ENCODE measurements at places on chromosomes 3 and 15.

- no peak for DNase-seq
These were observed 1.0 kb downstream of the CGGBP1 start for GRCh38 chr3:88057630-88058305.

GRCh38 chr3:194308601-194309449, 42.3 kb downstream of the CPN2 start:
- no peak for DNase-seq

GRCh38 chr3:23431764-23432163, 228.6 kb downstream of the UBE2E2 start:
- DNase-seq = no peak

- DNase-seq = no peak
These were observed 165.4 kb downstream of the CFAP20DC start for GRCh38 chr3:58884453-58884852.

DNA sequence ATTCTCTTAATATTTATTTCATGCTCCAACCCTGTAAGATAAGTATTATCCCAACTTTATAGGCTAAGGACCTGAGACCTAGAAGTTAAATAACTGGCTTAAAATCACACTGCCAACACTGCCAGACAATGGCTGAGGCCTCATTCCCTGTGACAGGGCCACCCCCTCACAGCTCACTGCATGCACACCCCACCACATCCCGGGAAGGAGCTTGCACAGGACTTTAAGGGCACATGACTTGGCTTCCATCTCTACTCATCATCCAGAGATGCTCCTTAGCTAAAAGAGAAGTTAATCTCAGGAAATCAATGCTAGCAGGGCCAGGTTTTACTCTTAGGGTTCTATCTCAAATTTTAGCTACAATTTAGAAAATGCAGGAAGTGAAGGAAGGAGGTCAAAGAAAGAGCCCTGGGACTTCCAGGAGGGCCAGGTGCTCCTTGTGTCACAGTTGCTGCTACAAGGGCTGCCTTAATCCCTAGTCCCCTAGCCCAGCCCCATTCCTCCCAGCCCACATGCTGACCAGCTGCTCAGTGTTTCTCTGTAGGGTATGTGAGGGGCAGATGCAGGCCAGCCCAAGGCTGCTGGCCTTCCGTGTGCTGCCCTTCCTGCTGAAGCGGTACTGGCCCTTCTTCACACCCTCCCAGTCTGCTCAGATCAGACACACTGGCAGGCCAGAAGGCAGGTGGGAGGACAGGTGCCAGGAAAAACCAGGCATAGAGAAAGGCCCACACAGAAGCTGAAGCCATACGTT, 53.5 kb downstream of the WWTR1 start:
- no peak for DNase-seq

DNA sequence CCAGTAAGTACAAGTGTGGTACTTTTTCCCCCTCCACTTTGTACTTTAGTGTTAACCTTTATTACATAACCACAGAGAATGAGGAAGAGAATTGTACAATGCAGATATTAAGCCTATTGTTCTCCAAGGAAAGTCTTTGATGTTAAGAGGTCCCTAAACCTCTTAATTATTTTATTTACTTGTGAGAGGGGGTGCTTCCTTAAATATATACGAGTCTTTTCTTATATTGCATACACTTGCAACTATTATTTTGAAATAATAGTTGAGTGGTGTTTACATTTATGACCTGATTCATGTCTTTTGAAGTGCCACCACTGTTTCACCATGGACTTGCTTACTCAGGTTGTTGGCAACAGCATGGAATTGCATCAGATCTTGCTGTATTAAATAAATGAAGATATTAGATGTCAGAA, 10.1 kb downstream of the USP3 start:
- DNase-seq = no peak

DNA sequence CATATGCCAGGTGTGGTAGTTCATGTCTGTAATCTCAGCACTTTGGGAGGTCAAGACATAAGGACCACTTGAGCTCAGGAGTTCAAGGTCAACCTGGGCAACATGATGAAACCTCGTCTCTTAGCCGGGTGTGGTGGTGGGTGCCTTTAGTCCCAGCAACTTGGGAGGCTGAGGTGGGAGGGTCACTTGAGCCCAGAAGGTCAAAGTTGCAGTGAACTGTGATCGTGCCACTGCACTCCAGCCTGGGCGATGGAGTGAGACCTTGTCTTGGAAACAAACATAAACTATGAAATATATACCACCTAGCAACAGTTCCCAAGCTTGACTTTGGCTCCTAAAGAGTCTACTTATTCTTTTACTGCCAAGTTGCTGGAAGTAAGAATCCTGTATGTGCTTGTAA, 30.9 kb downstream of the UBE3A start:
- DNase-seq = no peak

GRCh38 chr3:117997201-117998049, 1037.2 kb downstream of the IGSF11 start:
- peak; percentile 1 for DNase-seq

DNA sequence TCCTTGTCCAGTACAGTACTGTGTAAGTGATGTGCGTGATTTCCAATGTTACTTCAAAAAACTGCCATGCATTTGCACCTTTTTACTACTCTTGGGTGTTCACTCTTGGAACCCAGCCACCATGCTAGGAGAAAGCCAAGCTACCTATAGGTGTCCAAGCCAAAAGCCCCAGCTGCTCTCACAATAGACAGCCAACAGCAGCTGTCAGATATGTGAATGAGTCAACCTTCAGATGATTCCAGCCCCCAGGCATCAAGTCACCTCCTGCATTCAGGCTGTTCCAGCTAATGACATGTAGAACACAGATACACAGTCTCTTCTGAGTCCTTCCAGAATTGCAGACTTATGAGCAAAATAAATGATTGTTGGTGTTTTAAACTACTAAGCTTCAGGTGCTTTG, 417.7 kb upstream of the TGFBR2 start:
- no peak for DNase-seq

DNA sequence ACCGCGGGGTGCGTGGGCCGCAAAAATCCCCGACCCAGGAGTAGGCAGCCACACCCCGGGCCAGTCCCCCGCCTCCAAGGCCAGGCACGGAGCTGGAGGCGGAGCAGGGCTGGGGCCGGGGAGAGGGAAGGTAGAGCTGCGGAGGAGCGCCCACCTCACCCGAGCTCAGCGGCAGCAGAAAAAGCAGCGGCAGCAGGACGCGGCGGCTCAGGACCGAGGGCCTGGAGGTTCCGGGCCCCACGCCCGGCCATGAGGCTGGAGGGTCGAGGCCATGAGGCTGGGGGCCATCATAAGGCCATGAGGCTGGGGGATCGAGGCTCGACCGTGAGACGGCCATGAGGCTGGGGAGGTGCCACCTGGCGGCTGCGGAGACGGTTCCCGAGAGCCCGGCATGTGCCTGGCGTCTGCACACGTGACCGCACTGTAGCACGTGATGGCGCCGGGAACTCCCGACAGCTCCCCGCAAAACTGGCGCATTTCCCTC, 32.9 kb upstream of the PRSS50 start:
- no peak for DNase-seq

GRCh38 chr15:100777821-100778220, 101.8 kb upstream of the ALDH1A3 start:
- no peak for DNase-seq

DNA sequence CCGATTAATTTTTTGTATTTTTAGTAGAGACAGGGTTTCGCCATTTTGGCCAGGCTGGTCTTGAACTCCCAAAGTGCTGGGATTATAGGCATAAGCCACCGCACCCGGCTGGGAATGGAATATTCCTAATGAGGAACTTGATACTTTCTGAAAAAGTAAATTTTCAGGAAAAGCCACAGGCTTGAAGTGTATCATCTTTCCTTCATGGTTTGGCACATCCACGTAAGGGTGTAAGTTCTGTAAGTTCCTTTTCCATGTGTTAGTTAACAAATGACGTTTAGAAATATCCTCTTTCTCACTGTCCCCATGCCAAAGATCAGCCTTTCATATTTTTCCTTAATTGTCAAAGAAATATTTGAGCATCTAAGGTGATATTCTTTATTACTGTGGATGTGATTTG, 24.9 kb downstream of the TMEM45A start:
- DNase-seq = no peak

GRCh38 chr3:112446343-112446742, 52.9 kb downstream of the BTLA start:
- no peak for DNase-seq

GRCh38 chr3:191237047-191237882, 38.2 kb downstream of the OSTN start:
- DNase-seq = no peak

Data from activated naive CD4-positive, alpha-beta T cell (primary cell).